ENCODE measurements at places on chromosomes 13 and 19. TPM values are rescaled to one million over a fixed set of nuclear protein-coding genes. Genes with fewer than 3 reads are reported as not detected.

ZNF525 gene
- total RNA-seq, result 63.4 TPM

PRSS57 gene
- total RNA-seq, result not detected

TMPRSS9 gene
- 0.33 TPM for total RNA-seq

- H3K4me3 ChIP-seq, result no peak overlapping the region
- H3K36me3 ChIP-seq, result no peaks in the 10 kb centered on the region
- no peaks in the 10 kb centered on the region for H3K4me1 ChIP-seq
- no peak overlapping the region for H3K27ac ChIP-seq
- H3K27me3 ChIP-seq, result no peaks in the 10 kb centered on the region
These were observed 86.7 kb upstream of the TNFSF11 start for GRCh38 chr13:42487221-42487620.

DNA sequence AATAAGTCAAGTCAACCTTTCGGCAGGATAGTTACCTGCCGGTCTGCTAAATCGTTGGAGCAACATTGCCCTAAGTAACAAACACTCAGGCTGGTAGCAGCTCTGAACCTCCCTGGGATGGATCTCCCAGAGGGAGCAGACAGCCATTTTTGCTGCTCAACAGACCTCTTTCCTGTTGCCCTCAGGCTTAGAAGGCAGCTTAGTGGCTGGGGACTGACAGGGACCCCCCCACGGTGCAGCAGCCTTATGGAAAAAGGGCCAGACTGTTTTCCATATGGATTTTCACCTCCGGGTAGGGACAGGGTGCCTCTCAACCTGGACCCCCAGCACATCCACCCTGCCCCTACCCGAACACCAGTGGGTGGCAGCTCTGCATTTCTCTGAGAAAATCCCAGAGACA, 49.7 kb downstream of the UBL3 start:
- H3K27me3 ChIP-seq, result no peaks in the 10 kb centered on the region
- no peak for DNase-seq

GRCh38 chr19:872266-872951, 12.9 kb downstream of the CFD start:
- H3K4me1 ChIP-seq, result peaks cover 20% of the 10 kb centered on the region
- H3K27ac ChIP-seq, result no peak overlapping the region
- DNase-seq, result no peak
- H3K36me3 ChIP-seq, result no peaks in the 10 kb centered on the region
- no peak overlapping the region for H3K4me3 ChIP-seq

DNA sequence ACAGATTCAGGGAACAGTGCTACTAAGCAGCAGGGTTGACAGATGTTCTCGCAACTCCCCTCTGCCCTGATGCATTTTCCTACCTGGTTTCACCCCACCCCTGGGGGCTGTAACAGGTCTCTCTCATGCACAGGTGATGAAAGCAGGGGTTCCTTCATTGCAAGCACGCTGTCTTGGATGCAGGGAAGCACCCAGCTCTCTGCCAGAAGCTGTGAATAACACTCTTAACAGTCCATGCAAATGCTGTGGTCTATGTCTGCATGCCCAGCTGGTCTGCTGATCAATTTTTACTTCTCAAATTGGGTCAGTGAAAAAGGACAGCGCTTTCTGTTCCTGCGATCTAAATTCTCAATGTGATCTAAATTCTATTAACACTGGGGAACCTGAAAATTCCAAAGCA, 246.3 kb upstream of the TSHZ3 start:
- H3K27me3 ChIP-seq, result no peaks in the 10 kb centered on the region
- DNase-seq, result no peak
- H3K36me3 ChIP-seq, result no peaks in the 10 kb centered on the region
- H3K4me3 ChIP-seq, result no peak overlapping the region
- no peak overlapping the region for H3K27ac ChIP-seq

Measured in H1 (cell line).